Right atrium auricular region (tissue), 2 donors: ENCODE measurements at places on chromosomes 16 and 17. TPM values are rescaled to one million over a fixed set of nuclear protein-coding genes. Genes with fewer than 3 reads are reported as not detected.

Gene ANKFN1
- total RNA-seq, result 0.67 TPM

Gene NLGN2
- total RNA-seq, result 6.3 TPM

Gene CES1
- 12.1 TPM for total RNA-seq

Gene CIITA
- total RNA-seq, result 3.4 TPM

Gene ARL4D
- total RNA-seq, result 24.1 TPM

Gene CDH5
- 58.0 TPM for total RNA-seq

Gene GP2
- not detected for total RNA-seq

Gene ARL5C
- total RNA-seq, result not detected

Gene GALR2
- total RNA-seq, result not detected

Gene XYLT1
- total RNA-seq, result 14.4 TPM

Gene MRM3
- 21.8 TPM for total RNA-seq
